Ovary (tissue), 10 donors: ENCODE measurements at places on chromosomes 1 and 21. TPM values are rescaled to one million over a fixed set of nuclear protein-coding genes. Genes with fewer than 3 reads are reported as not detected.

The C4BPB gene
- 20.3 TPM for polyA plus RNA-seq

The AMY1B gene
- polyA plus RNA-seq: not detected

DNA sequence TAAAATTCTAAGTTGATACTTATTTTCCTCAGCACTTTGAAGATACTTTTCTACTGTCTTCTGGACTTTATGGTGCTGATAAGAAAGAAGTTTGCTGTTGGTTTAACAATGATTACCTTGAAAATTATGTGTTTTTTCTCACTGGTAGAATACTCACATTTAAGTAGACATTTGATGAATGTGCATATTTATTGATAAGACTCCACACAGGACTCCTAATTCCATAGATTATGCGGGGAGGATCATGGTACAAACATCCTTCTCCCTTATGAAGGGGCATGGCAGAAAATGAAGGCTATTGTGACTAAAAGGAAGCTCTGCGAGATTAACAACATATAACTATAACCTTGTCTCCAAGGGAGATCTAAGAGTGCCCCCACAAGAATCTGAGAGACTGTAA is 28.5 kb upstream of the ALDH9A1 start:
- DNase-seq: no peak

DNA sequence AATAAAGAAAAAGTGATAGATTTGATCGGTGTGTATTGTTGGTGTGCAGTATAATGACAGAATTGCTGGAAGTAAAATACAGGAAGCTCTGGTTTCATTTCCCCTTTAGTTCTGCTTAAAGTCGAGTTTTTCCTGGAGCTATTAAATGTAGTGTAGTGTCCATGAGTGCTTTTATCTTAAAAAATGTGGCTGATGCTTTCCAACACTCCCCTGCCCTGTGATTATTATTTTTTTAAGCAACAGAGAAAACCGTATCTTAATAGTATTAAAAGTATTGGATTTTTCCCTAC is 1.1 kb downstream of the LGALS8 start:
- DNase-seq: no peak

- DNase-seq: no peak
Measured at GRCh38 chr1:222241410-222241809, 306.5 kb downstream of the HHIPL2 start.

The EPHA8 gene
- polyA plus RNA-seq: 0.02 TPM

DNA sequence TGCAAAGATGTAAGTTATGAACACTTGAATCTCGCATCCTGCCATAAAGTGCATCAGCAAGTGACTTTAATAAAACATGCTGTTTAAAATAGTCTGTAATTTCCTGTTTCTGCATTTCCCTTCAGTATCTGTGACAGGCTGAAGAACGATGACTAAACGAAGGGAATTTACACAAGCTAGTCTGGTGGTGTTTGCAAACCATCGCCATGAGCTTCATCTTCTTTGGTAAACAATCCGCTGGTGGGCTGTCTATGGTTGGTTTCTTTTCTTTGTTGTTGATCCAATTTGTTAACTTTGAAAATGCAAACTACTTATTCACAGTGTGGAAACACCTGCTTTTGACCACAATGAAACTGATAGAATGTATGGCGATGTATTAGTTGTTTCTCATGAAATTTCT is 13.9 kb downstream of the SERTAD4 start:
- DNase-seq: no peak

GRCh38 chr1:224739997-224740684 is 124.0 kb downstream of the CNIH3 start:
- no peak for DNase-seq

GRCh38 chr1:23554127-23554480 is 5.2 kb downstream of the ID3 start:
- peak; percentile 54 for DNase-seq

GRCh38 chr1:36818771-36819170 is 215.5 kb downstream of the GRIK3 start:
- DNase-seq: no peak

The VN1R5 gene
- polyA plus RNA-seq: not detected

The FLG2 gene
- not detected for polyA plus RNA-seq

GRCh38 chr1:2980073-2980791 is 41.0 kb upstream of the ACTRT2 start:
- DNase-seq: peak; percentile 3

The FGR gene
- polyA plus RNA-seq: 6.8 TPM

The FMN2 gene
- polyA plus RNA-seq: 10.1 TPM

The CFAP107 gene
- polyA plus RNA-seq: not detected

The ZSCAN20 gene
- 1.9 TPM for polyA plus RNA-seq

GRCh38 chr1:55445416-55445815 is 230.3 kb upstream of the USP24 start:
- DNase-seq: no peak

GRCh38 chr1:150560576-150561253 is 11.5 kb downstream of the ADAMTSL4 start:
- peak; percentile 92 for DNase-seq

DNA sequence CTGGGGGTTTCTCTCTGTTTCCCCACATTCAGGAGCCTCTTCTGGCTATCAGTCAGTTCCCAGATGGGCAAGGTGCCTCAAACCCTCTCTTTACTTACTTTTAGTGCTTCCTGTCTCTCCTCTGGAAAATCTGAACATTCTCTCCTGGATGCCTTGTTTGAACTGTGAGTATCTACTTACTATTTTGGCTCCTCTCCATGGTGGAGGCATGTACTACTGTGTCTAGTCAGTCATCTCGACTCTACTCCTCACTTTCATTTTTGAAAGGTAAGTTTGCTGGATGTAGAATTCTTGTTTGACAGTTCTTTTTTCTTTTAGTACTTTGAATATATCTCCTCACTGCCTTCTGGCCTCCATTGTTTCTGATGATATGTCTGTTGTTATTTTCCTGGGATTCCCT is 70.9 kb upstream of the FAM78B start:
- no peak for DNase-seq
